ENCODE measurements at places on chromosomes 4 and X.

- DNase-seq, result peak; percentile 97
Measured at GRCh38 chr4:85783483-85783882, 308.5 kb downstream of the ARHGAP24 start.

GRCh38 chr4:110532901-110533589 lies 57.1 kb downstream of the ENPEP start:
- DNase-seq, result no peak

GRCh38 chr4:59920416-59920815 lies 1279.7 kb upstream of the ADGRL3 start:
- DNase-seq, result no peak

DNA sequence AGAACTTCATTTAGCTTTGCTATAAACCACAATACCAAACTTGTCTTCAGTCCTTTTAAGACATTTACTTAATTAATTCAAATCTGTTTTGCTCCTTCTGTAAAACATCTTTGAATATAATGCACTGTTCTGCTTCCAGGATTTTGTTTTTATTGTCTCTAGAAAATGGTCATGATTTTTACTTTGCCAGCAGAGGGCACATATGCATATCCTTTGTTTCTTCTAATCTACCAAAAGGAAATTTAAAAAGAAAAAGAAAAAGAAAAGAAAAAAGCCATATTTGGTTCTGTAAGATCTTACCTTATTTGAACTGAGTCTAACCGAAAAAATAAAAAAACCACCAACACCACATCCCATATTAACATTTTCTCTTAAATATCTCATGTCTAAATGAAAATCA lies 101.9 kb upstream of the CCSER1 start:
- DNase-seq, result peak; percentile 0

DNA sequence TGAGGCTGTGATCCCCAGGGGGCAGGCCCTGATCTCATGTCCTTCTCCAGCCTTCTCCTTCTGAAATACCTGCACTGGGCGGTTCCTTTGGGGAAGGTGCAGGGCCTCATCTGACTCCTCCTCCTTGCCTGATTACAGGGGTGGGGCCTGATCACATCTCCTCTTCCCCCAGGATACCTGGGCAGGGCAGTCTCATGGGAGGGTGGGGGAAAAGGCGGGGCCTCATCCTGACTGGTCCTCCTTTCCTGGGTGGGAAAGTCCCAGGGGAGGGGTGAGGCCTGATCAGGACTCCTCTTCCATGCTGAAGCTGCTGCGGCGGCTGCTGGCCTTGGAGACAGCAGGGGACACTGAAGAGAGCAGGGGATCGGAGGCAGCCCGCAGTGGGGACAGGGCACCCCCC lies 13.3 kb downstream of the TFE3 start:
- no peak for DNase-seq

DNA sequence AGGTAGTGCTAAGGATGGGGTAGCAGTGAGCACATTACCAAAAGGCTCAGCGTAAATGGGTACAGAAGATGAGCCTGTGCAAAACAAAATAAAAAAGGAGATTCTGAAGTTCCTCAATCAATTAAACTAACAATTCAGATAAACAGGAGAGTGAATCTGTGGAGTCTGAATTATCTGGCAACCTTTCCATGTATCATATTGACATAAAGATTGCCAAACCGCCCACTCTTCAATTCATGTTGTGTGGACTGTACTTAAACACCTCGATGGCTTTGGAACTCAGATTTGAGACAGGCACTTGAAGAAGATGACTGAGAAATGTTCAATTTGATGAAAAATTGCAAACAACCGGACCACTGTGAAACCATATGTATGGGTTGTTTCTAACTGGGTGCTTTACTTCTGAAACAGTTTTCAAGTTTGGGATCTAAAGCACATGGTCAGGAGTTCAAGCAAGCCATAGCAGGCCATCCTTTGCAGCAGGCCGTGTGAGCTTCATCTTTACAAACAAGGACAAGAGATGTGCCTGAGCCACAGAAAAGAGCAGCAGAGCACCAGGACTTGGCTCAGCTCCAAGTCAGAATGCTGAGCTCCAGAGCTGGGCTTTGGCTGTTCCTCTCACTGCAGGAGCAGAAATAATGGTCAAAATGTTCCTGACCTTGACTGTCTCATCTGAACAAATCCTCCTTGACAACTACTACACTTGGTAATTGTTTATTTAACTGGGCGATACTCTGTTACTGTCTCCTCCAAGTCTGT lies 108.1 kb downstream of the MGST2 start:
- no peak for DNase-seq

- DNase-seq, result no peak
Measured at GRCh38 chr4:96407225-96407624, 567.3 kb downstream of the PDHA2 start.

- no peak for DNase-seq
Measured at GRCh38 chrX:135330706-135331105, 21.4 kb downstream of the ETDC start.

- peak; percentile 89 for DNase-seq
Measured at GRCh38 chrX:110180176-110180927, 137.5 kb downstream of the AMMECR1 start.

GRCh38 chr4:99159699-99160098 lies 15.6 kb upstream of the ADH4 start:
- DNase-seq, result peak; percentile 24

GRCh38 chr4:148171596-148171995 lies 270.6 kb downstream of the NR3C2 start:
- no peak for DNase-seq

DNA sequence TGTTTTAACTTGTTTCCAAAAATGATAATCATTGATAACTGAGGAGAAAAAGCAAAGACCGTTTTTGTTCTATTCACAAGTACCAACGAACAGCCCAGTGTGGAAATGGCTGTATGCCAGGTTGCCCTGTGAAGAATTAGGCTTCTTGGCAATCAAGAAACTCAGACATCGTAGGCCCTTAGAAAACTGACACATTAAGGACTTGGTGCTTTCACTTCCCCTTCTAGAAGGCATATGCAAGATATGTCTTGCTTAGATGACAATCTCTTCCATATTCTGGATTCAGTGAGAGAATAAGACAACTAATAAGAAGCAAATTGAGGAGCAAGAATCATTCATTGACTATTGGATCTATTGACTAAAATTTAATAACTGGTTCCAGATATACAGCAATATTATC lies 56.6 kb downstream of the ANAPC10 start:
- no peak for DNase-seq

DNA sequence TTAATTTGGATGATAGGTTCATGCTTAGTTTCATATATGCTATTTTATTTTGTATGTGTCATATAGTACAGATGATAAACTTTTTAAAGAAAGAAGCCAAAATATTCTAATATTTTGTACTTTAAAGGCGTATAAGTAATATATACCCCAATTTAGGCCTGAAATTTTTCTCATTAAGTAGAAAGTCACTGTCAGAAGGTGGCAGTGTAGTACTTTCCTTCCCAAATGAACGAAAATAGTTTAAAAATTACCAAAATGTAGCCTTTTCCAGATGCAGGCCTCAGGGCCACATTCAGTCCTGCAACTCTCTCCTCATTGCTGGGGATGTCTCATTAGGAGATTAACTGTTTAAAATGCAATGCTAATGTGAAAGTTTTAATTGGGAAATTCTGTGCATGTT lies 1263.6 kb downstream of the C4orf33 start:
- DNase-seq, result peak; percentile 58

- peak; percentile 87 for DNase-seq
Measured at GRCh38 chr4:37685161-37685822, 884 bp downstream of the RELL1 start.

DNA sequence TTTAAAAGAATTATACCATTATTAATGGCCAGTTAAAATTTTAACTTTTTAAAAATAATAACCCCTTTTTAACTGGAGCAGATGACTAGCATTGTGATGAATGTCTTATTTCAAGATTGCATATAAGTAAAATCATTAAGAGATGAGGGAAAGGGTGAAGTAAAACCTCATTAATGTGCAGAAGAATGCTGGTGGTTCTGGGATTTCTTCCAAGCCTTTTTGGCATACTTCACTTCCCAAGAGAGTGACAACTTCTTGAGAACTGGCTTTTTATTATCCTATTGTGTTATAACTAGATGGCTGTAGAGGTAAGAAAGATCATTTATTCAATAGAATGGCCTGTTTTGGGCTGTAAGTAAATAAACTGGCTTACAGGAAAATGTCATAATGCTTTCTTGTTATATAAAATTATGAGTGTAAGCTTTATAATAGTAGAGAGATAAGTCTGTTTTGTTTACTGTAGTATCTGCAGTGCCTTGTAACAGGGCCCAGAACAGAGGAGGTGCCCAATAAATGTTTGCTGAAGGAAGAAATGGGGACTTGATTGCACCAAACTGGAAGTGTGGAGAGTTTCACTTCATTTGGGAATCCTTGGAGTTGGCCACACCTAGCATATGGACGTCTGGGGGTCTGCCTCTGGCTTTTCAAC lies 242.9 kb upstream of the PITX2 start:
- peak; percentile 82 for DNase-seq

- no peak for DNase-seq
Measured at GRCh38 chr4:40530961-40531635, 98.6 kb downstream of the RBM47 start.

GRCh38 chr4:168241953-168242352 lies 76.6 kb downstream of the DDX60 start:
- DNase-seq, result no peak

GRCh38 chr4:175371091-175371490 lies 441.0 kb downstream of the GPM6A start:
- DNase-seq, result no peak

DNA sequence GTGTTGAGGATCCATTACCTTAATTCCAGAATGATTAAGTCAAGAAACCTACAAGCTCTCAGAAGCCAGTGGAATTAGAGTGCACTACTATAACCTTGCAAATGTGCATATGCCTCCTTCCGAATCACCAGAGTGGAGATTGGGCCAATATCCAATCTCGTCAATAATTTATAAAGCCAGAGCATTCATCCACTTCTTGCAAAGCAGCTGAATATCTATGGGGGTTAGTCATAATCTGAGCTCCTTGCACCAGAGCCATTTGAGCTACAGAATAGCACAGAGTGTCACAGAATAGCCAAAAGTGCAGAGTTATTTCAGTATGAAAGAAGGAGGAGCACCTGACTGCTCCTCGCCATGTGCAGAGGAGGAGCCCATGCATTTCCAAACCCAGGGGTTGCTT lies 69.2 kb upstream of the MTM1 start:
- no peak for DNase-seq

GRCh38 chr4:1099684-1100335 lies 13.6 kb downstream of the RNF212 start:
- no peak for DNase-seq

DNA sequence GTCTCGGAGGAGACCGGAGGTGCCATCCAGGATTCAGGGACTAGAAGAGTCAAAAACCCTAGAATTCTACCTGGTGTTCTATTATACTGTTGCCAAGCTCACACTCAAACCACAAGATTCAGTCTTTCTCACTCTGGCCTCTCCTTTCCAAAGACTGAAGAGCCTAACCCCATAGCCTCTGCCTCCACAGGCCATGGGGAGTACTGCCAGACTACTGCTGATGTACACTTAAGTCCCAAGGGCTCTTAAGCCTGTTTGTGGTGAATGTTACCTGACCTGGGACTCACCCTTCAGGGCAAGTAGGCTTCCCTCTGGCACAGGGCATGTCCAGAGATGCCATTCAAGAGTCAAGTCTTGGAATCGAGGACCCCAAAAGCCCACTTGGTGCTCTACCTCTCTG lies 58.9 kb upstream of the IRS4 start:
- no peak for DNase-seq

GRCh38 chrX:22536746-22537304 lies 264.1 kb downstream of the CBLL2 start:
- peak; percentile 2 for DNase-seq

DNA sequence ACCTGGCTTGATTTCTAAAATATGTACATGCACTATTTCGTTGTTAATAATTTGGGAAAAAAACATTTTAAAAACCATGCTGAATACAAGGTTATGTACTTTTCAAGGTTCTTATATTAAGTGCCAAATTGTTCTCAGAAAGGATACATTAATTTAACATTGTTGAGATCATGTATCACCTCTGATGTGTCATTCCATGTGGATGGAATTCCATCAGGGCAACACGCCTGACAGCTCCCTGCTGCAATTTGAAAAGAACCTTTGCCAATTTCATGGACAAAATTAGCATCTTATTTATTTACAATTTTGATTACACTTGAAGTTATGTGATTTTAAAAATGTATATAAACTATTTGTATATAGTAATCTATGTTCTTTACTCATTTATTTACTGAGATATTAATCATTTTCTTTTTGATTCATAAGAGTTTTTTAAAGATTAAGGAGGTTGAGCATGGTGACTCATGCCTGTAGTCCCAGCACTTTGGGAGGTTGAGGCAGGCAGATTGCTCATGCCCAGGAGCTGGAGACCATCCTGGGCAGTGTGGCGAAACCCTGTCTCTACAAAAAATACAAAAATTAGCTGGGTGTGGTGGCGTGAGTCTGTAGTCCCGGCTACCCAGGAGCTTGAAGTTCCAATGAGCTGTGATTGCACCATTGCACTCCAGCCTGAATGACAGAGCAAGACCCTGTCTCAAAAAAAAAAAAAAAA lies 142.8 kb downstream of the ENPP6 start:
- DNase-seq, result no peak

Measured in fibroblast of mammary gland (primary cell).